Kasumi-1 (cell line): ENCODE measurements at places on chromosomes 2 and 18.

DNA sequence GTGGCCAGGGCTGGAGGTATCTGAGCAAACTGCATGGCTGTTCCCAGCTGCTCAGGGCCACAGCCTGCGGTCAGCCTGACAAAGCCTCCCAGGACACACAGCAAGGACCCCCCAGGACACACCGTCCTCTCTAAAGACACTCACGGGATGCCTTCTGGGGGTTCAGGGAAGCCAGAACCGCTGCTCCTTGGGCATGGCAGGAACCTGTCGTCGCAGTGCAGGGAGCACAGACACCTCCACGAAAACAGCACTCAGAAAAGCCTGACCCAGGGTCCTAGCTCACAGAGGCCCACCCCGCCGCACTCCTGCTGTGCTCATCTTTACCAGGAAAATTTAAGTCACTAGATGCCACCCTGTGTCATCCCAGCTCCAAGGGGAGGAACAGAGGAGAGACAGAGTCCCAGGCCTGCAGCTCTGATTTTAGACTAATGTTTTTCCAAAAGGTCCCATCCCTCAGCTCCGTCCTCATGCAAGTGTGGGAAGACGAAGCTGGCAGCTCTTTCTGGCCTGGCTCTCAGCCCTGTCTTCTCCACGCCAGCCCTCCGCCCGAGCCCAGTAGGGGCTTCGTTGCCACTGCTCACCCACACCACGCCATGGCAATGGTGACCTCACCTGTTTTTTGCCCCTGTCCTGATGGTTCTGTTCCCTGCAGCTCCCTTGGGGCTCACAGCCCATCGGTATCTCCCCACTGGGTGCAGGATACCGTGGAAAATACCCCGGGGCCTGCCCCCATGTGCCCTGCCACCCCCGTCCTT is 23.9 kb upstream of the SLC66A3 start:
- no peak for DNase-seq

DNA sequence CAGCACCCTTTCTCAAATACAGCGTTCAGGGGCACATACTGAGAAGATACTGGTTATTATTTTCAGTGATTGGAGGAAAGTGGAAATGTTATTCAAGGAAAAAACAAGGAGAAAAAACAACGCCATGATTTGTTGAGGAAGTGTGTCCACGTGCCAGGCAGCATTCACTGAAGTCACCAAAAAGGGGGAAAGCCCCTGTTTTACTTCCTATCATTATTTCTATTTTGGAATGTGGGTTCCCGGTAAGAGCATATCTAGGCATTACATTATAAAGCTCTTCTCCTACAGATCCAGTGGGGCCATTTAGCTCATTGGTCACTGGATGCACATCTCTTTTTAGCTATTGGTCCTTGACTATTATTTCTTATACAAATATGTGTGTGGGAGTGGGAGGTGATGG is 518.7 kb downstream of the TXNL1 start:
- DNase-seq, result no peak

GRCh38 chr2:238954841-238955591 is 107.1 kb downstream of the TWIST2 start:
- no peak for DNase-seq

- no peak for DNase-seq
Observed at GRCh38 chr18:77405096-77405495, 155.4 kb downstream of the GALR1 start.

DNA sequence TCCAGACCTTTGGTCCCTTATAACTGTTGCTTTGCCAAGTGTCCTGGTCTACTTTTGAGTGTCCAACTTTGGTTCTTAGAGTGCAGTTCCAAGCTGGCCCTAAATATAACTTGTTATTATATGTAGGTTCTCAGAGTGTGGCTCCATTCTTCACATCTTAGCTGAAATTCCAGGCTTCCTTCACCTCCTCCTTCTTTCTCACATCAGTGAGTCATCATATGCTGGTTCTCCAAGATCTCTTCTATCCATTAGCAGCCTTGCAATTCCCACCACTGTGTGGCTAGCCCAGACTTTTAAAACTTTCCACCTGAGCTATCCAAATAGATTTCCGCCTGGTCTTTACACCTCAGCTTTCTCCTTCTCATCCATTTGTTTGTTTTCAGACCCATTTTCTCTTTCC is 12.6 kb upstream of the CXCR4 start:
- no peak for DNase-seq

DNA sequence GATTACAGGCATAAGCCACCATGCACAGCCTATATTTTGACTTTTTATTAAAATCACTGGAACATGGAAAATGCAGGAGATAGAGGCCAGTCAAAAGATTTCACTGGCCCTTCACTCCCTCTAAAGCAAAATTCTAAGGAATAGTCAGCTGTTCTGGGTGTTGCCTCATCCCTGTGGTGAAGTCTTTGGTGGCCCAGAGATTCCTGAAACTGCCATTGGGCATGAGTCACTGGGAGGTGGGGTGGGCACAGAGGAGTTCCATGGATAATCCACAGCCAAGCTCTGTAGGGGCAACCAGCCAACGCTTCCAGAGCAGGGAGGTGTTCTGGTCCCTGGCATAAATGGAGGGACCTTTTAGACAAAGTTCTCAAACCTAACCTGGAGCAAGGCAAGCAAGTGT is 89.7 kb upstream of the TTC39C start:
- DNase-seq, result no peak
